Activated gamma-delta T cell treated with Interleukin-2 at 50 U/mL for 16 hours (primary cell): ENCODE measurements at places on chromosomes 7 and 10.

GRCh38 chr10:103476046-103476768 lies 2.8 kb downstream of the CALHM3 start:
- no peak for DNase-seq

- no peak for DNase-seq
Measured at GRCh38 chr7:132150711-132151110, 425.6 kb downstream of the PLXNA4 start.

- no peak for DNase-seq
Measured at GRCh38 chr7:114102131-114102530, 183.3 kb upstream of the PPP1R3A start.

GRCh38 chr10:8304861-8305260 lies 250.4 kb downstream of the GATA3 start:
- DNase-seq, result no peak

- DNase-seq, result no peak
Measured at GRCh38 chr7:28163949-28164348, 16.6 kb downstream of the JAZF1 start.

DNA sequence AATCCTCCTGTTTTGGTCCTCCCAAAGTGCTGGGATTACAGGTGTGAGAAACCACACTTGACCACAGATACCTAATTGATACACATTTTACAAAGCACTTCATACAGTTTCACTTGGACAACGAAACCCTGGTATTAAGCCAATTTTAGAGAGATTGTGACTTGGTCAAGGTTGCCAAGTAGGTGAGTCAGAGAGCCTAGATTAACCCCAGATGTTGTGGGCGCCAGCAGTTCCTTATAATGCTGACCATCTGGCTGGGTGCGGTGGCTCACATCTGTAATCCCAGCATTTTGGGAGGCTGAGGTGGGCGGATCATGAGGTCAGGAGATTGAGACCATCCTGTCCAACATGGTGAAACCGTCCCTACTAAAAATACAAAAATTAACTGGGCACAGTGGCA lies 4.9 kb upstream of the PHKG1 start:
- DNase-seq, result no peak

DNA sequence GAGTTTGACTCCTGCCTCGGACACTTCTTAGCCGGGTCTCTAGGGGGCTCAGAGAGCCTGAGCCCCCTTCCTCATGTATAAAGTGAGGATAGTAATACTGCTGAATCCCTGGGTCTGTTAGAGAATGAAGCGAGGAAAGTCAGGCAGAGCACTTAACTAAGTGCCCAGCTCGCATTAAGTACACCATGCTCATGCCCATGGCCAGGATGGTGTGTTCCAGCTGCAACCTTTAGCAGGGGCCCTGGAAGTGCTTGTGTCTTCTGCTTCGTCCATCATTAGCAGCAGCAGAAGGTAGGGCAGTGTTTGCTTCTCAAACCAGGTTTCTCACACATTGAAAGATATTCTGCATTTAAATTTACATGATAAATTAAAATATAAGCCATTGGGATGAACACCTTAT lies 27.3 kb upstream of the WDFY4 start:
- no peak for DNase-seq

DNA sequence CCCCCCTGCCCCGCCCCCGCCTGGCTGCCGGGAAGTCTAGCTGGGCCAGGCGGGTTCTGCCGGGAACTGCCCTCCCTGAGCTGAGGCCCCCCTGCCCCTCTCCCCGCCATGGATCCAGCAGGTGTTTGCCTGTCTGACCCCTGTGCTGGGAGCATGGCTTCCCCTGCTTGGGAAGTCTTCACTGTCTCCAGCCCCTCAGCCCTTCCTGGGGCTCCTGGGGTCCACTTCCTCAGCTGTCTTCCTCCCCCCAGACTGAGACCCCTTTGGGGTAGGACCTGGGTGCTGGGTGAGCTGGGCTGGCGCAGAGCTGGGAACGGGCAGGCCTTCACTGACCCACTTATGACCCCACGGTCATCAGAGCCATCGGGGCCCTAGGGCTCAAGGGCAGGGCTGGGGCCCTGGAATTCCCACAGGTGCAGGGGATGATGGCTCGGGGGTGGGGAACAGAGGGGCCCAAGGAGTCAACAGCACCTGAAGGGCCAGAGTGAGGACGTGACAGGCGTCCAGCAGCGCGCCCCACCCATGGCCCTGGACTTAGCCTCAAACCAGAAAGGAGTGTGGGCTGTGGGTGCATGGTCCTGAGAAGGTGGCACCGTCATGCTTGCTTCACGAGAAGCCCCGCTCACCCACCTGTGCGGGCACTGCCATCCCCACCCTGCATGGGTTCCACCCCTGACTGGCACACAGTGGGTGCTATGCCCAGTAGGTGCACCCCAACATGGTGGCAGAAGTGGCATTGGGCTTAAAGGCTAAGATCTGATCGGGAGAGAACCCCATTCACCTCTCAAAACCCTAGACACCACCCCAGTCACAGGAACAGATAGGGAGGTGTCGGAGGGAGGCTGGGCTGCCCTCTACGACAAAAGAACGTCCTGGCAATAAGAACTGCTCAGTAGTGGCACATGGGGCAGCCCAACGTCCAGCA lies 16.2 kb upstream of the TNRC18 start:
- DNase-seq, result no peak

- no peak for DNase-seq
Measured at GRCh38 chr10:5944389-5945189, 32.8 kb downstream of the IL15RA start.

- no peak for DNase-seq
Measured at GRCh38 chr7:94540428-94540827, 30.8 kb downstream of the CASD1 start.

GRCh38 chr10:49010295-49010694 lies 70.7 kb upstream of the LRRC18 start:
- no peak for DNase-seq

DNA sequence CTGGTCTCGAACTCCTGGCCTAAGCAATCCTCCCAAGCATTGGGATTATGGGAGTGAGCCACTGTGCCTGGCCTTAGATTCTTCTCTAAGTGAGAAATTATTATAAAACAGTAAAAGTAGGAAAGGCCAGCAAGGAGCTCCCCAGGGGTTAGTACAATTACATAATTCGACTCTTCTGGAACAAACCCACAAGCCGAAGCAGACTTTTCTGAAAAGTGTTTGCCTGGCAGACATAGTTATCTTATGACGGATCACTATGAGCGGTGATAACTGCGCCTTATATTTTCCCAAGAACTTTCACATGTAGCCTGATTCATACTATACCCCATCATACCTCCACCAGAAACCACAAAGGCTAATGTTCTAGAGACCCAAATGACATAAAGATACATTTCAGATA lies 30.2 kb upstream of the SH3PXD2A start:
- no peak for DNase-seq

DNA sequence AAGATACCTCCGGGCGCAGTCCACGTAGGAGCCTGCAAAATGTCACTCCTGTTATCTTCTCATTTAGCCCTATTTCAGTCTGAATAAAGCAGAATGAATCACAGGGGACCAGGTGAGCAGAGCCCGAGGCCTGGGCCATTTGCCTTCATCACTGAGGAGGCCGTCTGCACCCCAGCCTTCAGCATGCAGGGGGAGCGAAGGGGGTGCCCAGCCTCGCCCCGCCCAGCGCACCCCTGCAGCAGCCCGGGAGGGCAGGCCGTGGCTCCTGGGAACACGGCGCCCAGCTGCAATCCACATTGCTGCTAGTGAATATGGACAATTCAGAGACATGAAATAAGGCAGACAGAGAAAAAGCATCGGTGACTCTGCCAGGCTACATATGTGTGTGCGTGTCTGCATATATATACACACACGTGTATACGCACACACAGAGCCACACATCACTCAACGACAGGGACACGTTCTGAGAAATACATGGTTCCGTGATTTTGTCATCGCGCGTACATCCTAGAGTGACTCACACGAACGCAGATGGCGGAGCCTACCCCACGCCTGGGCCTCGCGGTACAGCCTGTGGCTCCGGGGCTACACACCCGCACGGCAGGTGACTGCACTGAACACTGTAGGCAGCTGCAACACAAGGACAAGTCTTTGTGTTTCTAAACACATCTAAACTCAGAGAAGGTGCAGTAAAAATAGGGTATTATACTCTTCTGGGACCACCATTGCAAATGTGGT lies 15.2 kb upstream of the ELFN1 start:
- DNase-seq, result no peak

- DNase-seq, result no peak
Measured at GRCh38 chr7:91226411-91226810, 37.8 kb upstream of the FZD1 start.

- no peak for DNase-seq
Measured at GRCh38 chr7:1931256-1931950, 261.3 kb downstream of the ELFN1 start.

- DNase-seq, result no peak
Measured at GRCh38 chr10:80524190-80524909, 13.4 kb upstream of the SH2D4B start.

DNA sequence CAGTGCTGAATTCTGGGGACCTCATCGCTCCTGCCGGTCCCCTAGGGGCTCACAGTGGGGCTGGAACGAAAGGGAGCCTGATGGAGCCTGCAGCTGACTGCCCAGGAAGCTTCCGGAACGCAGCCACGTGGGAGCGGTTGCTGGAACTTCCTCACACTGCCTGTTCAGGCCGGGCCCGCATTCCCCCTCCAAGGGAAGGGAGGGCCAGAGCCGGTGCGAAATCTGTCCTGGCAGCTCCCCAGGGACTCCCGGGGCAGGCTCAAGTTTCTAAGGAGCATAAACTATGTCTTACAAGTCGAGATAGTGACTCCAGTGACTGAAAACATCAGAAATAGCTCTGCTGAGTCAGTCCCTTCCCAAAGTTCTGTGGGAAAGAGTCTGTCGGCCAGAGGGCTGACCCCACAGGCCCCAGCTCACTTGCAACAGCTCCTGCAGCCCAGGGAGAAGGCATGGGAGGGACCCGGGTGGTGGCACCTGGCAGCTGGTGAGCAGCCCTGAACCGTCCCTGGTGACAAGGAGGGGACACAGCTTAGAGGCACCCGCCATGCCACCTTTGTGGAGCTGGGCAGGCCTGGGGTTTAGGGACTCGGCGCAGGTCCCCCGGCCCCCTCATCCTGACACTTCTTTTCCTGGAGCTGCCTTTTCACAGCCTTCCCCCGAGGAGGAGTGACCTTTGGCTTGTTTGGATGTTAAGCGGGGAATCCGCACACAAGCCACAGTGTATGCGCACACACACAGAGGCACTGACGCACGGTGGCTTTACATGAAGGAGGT lies 47.6 kb downstream of the PDGFA start:
- DNase-seq, result no peak

DNA sequence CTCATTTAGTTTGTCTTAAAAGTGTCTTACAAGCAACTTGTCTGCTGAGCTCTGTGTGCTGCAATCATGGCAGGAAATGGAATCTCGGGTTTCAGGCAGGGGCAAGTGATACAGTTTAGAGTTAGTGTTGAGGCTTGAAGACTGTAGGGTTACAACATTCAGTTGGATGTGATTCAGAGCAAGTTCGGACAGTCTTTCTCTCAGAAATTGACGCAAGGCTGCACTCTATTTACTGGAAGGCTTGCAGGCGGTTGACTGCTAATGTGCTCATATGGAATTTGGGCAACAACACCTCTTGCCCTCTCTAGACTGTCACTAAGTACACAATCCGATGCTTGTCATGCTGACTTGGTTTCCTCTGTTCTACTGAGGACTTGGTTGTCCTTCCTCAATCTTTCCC lies 161.7 kb upstream of the BMPER start:
- no peak for DNase-seq

- DNase-seq, result peak; percentile 41
Measured at GRCh38 chr7:131188367-131189339, 139.0 kb upstream of the MKLN1 start.

- no peak for DNase-seq
Measured at GRCh38 chr10:49117376-49118070, 2.2 kb upstream of the VSTM4 start.

- DNase-seq, result peak; percentile 23
Measured at GRCh38 chr7:28296571-28297483, 115.5 kb upstream of the CREB5 start.

GRCh38 chr7:30163231-30163894 lies 28.6 kb downstream of the MTURN start:
- DNase-seq, result peak; percentile 29

- no peak for DNase-seq
Measured at GRCh38 chr7:2764621-2765020, 76.6 kb downstream of the AMZ1 start.

DNA sequence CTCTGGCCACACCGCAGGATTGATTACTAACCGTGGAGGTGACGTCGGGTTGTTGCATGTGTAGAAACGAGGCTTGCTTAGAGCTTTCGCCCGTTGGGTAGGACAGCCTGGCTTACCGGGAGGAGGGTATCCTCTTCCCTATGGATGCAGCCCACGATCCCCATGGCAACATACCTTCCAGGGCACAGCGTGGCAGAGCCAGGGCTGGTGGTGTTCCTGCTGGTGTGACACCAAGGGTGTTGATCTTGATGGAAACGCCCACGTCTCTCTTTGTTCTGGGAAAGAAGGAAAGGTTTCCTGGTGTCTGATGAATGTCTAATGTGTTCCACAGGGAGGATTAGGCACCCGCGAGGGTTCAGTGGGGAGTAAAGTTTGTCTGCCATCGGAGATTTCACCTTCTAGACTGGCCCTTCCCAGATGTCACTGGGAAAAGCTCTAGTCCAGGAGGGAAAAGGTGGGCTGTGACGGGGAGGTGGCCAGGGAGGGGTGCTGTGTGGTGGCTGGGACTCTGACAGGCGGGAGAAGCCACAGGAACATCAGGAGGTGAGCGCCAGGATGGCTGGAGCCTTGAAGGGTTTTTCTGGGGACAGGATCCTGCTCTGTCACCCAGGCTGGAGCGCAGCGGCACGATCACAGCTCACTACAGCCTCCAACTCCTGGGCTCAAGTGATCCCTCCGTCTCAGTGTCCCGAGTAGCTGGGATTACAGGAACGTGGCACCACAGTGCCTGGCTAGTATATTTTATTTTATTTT lies 102.1 kb downstream of the CUX1 start:
- DNase-seq, result no peak

DNA sequence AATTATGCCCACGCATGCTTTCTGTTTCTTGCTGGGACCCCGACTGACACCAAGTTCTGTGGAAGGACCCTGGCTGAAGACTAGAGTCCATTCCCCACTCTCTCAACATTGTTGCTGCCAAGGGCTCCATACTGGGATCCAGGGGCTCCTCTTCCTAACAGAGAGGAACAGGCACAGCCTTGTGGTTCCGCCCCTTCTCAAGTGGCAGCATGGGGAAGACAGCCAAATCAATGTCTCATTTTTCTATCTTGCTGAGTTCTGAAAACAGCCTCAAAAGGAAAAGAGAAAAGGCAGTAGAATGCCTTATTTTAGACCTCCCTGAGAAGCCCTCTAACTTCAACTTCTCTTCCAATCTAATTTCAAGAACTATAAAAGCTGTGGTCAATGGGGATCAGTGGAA lies 23.7 kb upstream of the LAMB1 start:
- DNase-seq, result no peak

DNA sequence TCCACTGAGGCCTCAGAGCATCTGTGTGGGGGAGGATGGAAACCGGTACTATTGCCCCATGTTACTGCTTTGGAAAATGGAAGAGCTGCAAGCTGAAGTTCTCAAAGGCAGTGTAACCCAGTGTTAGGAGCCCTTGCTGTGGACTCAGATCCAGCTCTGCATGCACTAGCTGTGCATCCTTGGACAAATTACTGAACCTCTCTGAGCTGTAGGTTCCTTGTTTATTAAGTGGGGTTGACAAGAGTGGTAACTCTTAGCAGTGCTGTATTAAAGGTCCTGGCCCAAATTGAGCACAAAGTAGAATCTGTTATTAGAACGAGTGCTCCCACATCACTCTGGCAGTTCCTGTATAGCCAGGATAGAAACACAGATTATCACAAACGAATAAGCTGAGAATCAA lies 234.2 kb downstream of the USP6NL start:
- DNase-seq, result no peak
